ENCODE measurements at places on chromosomes 16 and 17. TPM values are rescaled to one million over a fixed set of nuclear protein-coding genes. Genes with fewer than 3 reads are reported as not detected.

DNA sequence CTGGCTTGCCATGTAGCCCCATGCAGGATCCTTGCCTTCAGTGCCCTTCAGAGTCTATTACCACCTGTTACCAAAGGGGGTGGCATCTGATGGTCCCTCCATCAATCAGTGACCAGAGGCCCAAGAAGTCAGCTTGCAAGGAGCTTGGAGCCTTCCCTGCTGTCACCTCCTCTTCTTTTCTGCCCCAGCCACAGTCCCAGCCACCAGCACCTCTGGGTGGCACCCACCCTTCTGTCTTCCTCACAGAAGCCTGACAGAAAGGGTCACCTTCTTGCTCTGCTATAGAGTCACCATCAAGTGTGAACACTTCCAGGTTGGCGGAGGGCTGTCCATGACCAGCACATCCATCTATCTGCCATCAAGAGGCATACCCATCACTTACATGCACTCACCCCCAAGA lies 203.2 kb downstream of the SALL1 start:
- DNase-seq, result no peak

DNA sequence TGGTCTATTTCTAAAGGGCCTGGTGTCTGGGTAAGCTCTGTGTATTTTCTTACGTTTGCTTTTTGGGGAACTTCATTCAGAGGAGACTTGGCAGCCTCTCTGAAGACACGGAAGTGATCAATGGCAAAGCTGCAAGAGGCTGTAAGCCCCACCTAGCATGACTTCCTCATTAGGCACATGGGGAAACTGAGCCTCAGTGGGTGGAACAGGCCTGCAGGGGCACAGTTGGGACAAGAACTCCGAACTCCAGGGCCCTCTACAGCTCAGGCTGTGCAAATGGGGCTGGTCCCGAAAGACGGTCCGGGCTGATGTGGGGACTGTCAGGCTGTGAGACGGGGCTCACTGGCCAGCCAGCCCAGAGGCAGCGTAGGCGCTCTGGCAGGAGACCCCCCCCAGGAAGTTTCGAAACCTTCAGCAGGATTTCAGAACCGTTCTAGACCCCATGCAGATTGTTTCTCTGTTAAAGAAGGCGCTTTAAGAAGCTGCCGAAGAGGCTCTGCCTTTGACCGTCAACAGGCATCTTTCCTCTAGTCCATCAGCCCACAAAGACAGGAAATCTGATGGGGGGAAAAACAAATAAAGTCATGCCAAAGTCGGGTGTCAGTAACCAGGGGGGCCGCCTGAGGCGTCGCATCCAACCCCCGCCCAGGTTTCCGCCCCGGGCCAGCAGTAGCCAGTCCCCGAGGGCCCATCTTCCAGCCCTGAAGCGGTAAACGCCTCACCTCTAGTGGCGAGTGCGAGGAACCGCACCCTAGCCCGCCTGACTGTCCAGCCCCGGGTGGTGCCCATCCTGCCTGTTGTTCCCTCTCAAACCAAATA lies 79.8 kb upstream of the TBC1D3K start:
- DNase-seq, result peak; percentile 72

DNA sequence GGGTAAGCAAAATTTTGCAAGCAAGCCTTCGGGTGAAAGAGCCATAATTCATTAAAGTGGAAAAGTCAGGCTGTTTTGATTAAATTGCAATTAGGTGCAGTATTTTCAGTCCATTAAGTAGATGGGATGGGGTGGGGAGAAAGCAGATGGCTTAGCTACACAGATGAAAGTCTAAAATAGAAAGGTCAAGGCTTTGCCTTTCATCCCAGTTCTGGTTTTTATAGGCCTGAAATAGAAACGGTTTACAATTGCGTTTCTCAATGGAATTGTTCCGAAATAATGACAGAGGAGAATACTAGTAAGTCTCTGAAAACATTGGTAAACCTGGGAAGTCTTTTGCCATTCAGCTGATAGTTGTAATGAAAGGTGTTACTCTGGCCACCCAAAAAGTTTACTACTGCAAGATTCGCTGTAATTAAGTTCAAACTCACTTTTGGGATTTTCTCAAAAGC lies 1.5 kb downstream of the PPM1E start:
- no peak for DNase-seq

GRCh38 chr16:2971985-2972784 lies 3.0 kb downstream of the PAQR4 start:
- no peak for DNase-seq

DNA sequence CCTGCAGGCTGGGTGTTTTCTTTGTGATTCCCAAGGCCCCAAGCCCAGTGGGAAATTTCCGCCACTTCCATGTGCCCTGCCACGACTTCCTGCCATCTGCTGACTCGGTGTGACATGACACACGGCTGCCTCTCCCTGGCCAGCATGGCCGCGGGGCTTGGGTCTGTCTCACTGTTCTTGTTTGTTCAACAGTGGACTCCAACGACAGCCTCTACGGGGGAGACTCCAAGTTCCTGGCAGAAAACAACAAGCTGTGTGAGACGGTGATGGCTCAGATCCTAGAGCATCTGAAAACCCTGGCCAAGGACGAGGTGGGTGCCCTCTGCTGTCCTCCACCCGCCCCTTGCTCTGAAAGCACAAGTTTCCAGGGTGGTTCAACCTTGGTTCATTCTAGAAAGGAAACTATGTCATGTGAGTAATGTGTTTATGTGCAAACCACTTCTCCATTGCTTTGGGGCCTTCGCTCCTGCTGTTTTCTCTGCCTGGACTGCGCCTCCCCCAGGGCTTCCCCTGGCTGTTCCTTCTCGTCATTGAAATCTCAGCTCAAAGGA lies 26.8 kb downstream of the KNOP1 start:
- DNase-seq, result peak; percentile 55

DNA sequence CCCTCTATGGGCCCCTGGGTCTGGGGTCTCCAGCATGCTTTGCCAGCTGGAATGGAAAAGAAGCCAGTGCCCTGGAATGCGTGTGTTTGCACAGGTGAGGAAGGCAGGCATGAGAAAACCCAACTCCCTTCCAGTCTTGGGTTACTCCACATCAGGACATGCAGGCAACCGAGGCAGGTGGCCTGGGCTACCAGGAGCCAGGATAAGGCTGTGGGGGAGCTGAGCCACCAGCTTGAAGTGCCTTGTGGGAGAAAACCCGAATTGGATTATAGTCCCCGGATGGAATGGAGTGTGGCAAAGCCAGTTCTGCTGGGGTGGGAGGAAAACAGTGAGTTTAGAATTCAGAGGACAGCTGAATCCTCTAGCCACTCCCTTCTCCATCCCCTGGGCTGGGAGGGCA lies 7.2 kb downstream of the SRCIN1 start:
- no peak for DNase-seq

DNA sequence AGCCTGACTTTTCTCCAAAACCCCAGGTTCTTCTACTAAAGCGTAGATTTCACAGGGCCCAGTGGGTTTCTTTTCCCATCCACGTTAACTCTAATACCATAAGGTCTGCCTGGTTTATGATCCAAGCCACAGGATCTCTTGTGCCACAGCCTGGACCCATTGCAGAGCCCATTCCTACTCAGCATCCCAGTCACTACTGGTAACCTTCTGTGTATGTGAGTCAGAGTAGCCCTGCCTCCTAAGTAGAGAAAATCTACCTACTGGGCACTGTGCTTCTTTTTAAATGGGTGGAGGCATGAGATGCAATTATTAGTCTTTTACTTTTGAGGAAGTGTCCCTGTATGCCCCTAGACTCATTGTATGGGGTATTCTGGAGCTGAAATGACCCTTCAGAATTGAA lies 13.5 kb downstream of the CCL11 start:
- no peak for DNase-seq

DNA sequence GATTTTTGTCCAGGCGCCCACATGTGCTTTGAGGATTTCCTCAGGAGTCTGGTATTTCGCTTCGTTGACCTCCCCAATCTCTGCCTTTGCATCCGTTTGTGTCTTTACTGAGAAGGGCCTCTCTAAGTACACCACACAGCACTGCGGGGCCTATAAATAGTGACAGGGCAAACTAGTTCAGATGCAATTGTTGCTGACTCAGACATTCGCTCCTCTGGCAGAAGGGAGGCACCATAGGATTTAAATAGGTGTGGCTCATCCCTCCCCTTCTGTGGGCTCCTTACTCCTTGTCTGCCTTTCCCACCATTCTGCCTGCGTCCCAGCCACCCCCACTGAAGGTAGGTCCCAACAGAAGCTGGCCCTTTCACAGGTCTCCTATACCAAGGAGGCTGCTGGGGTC lies 192.3 kb downstream of the SHISA9 start:
- no peak for DNase-seq

GRCh38 chr17:82978765-82979349 lies 100.6 kb upstream of the METRNL start:
- DNase-seq, result no peak

DNA sequence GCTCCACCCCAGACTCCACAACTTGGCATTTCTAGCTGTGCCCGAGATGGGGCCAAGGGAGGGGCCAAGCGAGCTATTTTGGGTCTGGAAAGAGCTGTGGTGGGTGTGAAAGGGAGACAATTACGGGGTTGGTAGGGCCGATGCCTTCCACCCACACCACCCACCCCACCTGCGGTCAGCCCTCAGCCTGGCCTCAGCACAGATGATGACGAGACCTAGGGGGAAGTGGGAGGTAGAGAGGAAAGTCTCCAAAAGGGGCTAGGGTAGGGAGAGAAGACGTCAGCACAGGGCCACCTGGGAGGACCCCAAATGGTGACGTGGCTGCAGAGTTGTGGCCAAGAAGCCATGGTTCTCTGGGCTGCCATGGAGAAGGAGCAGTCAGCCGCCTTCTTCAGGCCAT lies 83.1 kb downstream of the SDK2 start:
- DNase-seq, result no peak

DNA sequence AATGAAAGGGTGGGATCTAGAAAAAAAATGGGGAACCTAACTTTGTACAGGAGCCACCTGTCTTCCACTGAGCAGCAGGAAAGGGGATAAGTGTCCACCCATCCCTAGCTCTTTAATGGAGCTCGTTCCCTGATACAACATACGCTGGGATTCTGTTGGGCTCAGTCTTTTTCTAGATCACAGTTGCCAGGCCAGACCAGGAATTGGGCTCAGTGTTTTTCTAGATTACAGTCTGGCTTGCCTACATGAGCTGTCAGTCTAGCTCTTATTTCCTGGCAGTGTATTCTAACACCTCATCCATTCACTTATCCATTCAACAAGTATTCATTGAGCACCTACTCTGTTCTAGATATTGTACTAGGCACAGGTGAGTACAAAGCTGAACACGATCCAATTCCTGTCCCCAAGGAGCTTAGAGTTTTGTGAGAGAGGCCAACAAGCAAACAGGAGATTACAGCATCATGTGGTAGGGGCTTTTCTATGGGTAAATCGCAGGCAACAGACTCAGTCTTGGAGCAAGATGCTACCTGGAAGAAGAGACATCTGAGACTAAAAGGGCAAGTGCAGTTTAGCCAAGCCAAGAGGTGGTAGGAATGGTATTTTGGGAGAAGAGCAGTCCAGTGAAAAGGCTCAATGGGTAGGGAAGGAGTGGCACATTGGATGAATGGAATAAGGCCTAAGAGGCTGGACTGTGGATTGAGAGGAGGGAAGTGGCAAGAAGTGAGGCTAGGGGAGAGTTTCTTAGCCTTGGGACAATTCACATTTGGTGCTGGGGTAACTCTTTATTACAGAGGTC lies 138.0 kb upstream of the HS3ST2 start:
- no peak for DNase-seq

DNA sequence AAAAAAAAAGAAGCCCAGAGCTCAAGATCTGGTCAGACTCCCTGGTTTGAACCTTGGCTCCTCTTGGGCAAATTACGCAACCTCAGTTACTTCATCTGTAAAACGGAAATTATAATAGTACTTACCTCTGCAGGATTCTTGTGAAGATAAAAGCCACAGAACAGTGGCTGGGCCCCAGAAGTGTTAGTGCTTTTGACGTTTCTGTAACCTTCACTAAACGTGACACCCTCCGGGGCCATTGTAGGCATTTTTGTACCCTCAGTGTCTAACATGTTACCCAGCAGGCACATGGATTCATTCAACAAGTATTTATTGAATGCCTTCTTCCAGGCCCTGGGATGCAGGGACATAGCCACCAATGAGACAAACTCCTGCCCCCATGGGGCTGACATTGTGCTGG lies 58.0 kb downstream of the PITPNC1 start:
- DNase-seq, result no peak

- no peak for DNase-seq
Measured at GRCh38 chr16:22684574-22685458, 129.1 kb upstream of the HS3ST2 start.

ATP6V0A1 gene
- 29.9 TPM for total RNA-seq

ANKRD13B gene
- total RNA-seq, result 9.3 TPM

ARL2BP gene
- total RNA-seq, result 58.2 TPM

IGFALS gene
- 0.11 TPM for total RNA-seq

ZBTB4 gene
- total RNA-seq, result 60.3 TPM

MYH2 gene
- not detected for total RNA-seq

All from Right ventricle myocardium superior (tissue), 1 donor.